ENCODE measurements at places on chromosomes 7 and 10. TPM values are rescaled to one million over a fixed set of nuclear protein-coding genes. Genes with fewer than 3 reads are reported as not detected.

GRCh38 chr7:27435461-27435860 is 192.9 kb downstream of the EVX1 start:
- no peak for DNase-seq
- H3K27ac ChIP-seq: no peak overlapping the region
- no peaks in the 10 kb centered on the region for H3K4me1 ChIP-seq
- no peak overlapping the region for H3K4me3 ChIP-seq

The STAG3 gene
- total RNA-seq: 3.7 TPM

The RPP38 gene
- 11.7 TPM for total RNA-seq

The POU6F2 gene
- 0.32 TPM for total RNA-seq

GRCh38 chr7:84291756-84292155 is 97.2 kb upstream of the SEMA3A start:
- no peak overlapping the region for H3K4me3 ChIP-seq
- DNase-seq: no peak
- H3K27ac ChIP-seq: no peak overlapping the region
- H3K4me1 ChIP-seq: no peaks in the 10 kb centered on the region
